ENCODE measurements at places on chromosomes 11 and 22.

DNA sequence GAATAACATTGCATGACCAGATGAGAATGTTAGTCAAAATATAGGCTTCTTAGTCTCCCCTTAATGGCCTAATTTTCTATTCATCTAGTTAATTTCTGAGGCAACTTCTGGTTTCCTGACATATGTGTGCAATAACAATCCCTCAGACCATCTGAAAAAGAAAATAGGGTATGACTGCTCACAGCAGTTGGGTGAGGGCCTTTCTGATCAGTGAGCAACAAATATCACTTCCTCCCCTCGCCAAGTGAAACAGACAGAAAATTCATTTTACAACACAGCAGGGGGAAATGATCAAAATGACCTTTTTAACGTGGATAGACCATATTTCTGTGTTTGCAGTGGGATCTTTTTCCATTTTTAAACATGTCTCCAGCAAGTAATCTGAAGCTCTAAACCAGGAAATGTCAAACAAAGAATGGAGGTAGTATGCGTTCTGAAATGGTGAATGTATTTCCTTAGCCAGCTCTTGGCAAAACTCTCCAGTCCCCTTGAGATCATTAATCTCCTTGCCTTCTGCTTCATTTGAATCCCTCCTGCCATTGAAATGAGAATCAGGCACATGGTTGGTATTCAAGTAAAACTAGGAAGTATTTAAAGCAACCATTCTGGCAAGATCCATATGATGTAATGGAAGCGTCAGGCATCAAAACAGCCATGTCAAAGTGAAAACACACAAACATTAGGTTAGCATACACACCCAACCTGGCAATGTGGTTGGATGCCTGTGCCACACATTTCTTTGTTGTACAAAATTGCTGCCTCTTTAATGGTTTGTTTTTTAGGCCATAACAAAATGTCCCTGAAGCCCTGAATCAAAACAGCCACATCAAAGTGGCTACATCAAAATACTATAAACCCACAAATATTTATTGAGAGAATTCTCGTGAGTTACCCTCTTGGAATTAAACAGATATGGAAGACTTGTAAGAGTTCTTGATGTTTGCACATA, 100.1 kb downstream of the SLC1A2 start:
- DNase-seq = no peak

GRCh38 chr22:49664371-49664881, 163.2 kb downstream of the BRD1 start:
- DNase-seq = no peak

DNA sequence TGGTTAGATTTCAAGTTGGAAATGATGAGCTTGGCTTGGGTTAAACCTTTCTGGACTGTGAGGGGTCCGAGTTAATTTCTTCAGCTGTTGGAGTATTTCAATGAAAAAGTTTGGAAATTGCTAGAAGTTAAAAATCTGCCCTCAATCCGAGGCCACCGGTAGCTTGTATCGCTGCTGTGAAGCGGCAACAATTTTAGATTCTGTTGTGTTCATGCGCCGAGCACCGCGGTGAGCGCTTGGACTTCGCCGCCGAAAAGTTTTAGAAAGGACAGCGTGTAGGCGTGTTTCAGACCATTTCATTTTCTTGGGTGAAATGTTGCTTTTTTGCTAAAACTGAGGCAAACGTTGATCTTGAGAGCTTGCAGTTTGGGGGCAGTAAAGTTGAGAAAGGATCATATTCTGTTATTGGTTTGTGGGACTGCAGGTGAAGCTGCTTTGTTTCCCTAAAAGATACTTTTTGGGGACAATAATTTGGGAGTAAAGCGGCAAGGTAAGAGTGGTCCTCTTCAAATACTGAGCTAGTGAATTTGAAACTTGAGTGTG, 928 bp downstream of the FBXO7 start:
- DNase-seq = peak; percentile 50

- no peak for DNase-seq
Measured at GRCh38 chr22:39489094-39490068, 12.7 kb upstream of the MIEF1 start.

- no peak for DNase-seq
Measured at GRCh38 chr22:46641811-46642266, 21.7 kb downstream of the GRAMD4 start.

DNA sequence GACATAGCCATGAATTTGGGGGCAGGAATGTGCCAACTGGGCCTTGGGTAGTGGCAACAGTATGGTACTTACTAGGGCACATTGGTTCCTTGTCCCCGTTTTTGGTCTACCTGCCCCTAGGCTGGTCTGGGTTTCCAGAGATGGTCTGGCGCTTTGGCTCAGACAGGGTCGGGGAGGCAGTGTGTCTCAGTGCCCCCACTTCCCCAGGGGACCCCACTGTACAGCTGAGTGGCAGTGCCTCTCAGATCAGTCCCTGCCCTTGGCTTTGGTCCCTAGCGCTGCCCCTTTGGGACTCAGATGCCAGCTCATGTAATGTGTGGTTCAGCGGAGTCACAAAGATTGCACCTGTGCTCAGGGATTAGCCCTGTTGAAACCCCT, 3.3 kb downstream of the RIC8A start:
- DNase-seq = no peak

DNA sequence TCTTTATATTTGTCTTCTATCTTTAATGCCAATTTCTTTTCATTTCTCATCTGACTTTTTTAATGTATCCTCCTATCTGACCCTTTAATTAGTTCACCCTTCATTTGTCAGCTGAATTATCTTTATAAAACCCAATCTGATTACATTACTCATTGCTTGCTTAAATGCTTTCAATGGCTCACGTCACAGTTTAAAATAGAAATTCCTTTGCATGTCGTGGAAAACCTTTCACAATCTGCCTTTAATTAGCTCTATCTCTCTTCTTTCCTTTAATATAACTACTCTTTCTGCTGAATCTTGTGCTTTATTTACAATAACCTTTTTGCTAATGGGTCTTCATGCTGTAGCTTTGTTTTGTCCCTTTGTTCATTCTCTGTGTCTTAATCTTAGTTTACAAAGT, 125.7 kb downstream of the DYNC2H1 start:
- no peak for DNase-seq

- no peak for DNase-seq
Measured at GRCh38 chr11:13594044-13594443, 74.4 kb upstream of the FAR1 start.

DNA sequence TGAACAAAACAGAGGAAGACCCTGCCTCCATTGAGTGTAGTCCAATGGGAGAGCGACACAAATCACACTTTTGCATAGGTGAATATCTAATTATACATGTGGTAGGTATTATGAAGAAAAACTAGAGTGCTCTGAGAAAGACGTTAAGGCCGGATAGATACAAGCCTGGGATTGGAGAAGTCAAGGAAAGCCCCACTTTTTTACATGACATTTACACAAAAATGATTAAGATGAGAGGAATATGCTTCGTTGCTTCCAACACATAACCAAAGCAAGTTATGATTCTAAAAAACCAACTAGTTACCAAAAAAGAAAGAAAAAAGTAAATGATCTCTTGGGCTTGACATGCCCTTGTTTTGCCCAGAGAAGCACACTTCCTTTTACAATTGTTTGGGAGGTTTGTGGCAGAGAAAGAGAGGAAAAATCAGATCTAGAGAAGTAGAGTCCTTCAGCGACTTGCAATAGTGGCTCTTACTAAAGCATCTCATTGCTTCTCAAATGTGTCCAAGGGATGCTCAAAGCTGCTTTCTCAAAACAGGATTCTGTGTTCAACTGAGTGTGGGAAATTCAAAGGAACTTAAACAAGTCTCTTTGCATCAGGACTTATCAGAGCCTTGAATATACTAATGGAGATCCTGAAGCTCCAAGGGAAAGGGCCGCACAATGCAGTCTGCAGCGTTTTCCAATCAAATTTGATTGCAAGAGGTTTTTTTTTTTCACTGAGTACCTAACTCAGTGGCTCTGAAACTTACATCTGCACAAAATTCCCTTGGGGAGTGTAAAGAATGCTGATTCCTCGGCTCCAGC, 38.8 kb downstream of the FLI1 start:
- DNase-seq = no peak

DNA sequence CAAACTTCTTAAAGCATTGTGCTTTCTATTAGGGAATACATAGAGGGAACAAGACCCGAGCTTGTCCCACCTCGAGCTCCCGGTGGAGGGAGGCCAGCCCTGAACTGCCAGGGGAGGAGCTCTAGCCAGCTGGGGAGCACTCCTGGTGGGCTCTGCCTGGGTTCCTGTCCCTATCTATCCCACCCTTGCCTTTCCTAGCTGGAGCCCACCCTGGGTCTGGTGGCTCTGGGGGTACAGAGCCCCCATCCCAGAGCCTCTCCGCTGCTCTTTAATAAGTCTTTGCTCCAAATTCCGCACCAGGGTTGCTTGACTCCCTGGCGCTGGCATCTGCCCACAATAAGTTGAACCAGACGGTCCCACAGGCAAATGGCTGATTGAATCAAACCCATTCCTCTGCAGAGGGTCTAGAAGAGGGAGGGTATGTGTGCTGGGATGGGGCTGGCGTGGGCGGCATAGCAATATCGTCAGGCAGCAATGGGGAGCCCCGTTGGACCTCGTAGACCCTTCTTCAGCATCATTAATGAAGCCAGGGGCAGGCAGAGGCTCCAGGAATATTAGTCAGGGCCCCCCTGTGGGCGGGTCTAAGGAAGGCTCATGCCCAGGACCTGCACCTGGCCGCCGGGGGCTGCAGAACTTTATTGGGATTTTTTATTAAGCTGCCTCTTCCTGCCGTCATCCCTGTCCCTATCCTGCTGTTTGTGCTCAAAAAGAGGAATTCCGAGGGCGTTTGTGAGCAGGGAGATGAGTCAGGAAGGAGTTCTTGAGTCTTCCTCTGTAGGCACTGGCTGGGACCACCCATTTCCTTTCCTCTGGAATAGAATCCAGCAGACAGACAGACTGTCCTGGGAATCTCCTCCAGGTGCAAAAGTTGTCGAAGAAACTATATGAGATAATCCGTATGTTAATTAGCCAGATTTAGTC, 38.5 kb upstream of the RIC3 start:
- no peak for DNase-seq

GRCh38 chr11:114265122-114265878, 30.9 kb upstream of the NNMT start:
- no peak for DNase-seq

DNA sequence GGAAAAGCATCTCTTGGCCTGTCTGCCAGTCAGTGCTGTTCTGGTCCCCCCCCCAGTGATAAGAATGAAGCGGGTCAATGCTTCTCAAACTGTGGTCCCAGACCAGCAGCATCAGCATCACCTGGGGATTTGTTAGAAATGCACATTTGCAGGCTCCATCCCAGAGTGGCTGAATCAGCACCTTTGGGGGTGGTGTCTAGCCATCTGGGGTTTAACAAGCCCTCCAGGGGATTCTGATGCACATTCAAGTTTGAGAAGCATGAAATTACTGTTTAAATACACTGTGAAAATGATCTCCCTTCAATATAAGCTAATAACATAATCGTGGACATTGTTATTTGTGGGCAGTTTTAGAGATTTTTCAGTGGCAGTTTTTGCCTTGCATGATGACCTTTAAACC, 133.5 kb downstream of the MYO18B start:
- DNase-seq = no peak

- no peak for DNase-seq
Measured at GRCh38 chr11:73990730-73991129, 8.1 kb upstream of the UCP2 start.

GRCh38 chr11:76361374-76361773, 19.6 kb downstream of the THAP12 start:
- DNase-seq = no peak

GRCh38 chr11:1017269-1018005, 19.1 kb downstream of the MUC6 start:
- DNase-seq = no peak

DNA sequence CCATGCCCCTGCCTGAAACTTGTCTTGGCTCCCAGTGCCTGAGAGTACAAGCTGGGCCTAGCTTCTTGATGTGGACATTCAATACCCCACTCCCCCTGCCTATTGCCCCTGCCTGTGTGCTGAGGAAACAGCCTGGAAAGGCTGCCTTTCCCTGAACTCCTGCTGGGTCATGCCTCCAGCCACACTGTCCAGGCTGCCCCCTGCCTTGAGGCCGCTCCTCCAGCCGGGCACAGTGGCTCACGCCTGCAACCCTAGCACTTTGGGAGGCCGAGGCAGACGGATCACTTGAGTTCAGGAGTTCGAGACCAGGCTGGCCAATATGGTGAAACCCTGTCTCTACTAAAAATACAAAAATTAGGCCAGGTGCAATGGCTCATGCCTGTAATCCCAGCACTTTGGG, 10.1 kb downstream of the CCS start:
- no peak for DNase-seq

- DNase-seq = no peak
Measured at GRCh38 chr11:4418403-4418802, 24.9 kb upstream of the TRIM21 start.

- no peak for DNase-seq
Measured at GRCh38 chr11:114440971-114441763, 1.9 kb downstream of the REXO2 start.

DNA sequence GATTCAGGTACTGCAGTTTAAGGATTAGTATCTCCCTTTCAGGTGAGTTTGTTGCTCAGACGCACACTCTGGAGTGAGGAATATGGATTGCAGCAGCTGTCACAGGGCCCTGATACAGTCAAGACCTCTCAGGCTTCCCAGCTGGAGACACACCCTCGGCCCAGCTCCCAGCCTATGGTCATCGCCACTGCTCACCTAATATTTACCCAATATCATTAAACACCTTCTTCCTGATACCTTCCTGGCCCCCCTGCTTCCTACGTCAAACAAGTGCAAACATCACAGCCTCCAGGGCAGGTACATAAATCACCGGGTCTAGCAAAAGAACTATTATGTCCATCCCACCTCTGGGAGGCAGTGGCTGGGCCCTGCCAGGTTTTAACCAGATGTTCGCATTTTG, 213.3 kb downstream of the MN1 start:
- DNase-seq = no peak

DNA sequence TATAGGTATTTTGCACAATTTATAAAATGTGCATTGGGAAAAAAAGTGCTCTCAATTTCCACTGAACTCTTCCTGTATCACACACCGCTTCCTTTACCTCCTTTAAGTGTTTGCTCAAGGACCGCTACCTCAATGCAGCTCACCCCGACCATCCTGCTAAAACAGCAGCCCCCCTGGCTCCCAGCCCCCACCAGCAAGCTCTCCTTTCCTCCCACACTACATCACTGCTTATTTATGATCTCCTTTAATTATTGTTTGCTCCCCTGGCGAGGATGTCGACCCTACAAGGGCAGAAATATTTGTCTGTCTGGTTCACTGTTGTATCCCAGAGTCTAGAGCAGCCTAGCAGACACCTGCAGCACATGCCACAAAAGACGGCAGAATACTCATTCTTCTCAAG, 10.0 kb downstream of the SHANK2 start:
- DNase-seq = no peak

GRCh38 chr11:31397239-31397834, 27.7 kb downstream of the DNAJC24 start:
- no peak for DNase-seq

- no peak for DNase-seq
Measured at GRCh38 chr11:13440100-13440855, 22.7 kb downstream of the BTBD10 start.
